ENCODE measurements at places on chromosomes 1 and 21.

- DNase-seq, result no peak
Observed at GRCh38 chr21:42189860-42190485, 29.0 kb upstream of the ABCG1 start.

DNA sequence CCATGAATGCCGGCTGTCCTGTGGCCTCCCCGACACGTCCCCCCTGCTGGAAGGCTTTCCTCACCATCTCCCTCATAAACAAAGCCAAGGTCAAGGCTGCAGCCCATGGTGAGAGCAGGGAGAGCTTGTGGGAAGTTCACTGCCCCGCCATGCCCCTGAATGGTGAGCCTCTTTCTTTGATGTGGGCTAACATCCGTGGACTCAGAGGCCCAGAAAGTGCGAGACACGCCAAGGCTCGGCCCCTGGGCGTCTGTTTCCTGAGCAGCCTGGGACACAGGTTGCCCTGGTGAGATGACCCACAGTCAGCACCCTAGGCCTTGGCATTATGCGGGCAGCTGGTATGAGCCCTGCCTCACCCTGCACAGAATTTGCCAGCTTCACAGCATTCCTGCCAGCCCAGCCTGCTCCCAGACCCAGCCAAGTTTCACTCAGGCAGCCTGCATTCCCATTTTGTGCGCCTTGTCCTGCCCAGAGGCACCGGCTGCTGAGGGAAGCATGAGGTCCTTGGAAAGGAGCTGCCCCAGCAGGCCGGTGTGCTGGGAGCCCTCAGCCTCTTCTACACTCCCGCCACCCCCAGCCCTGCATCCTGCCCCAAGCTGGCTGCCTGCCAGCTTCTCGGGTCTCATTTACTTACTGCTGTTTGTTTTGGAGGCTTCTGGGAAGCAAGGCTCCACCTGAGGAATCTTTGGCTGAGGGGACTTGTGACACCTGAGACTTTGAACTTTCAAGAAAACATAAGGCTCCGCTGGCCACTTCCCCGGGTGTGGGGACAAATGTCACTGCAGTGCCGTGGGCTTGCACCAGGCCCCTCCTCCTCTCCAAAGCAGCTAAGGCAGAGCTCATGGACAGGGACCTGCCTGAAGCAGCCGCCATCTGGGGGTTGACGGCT, 31.9 kb downstream of the NEK2 start:
- DNase-seq, result no peak

- DNase-seq, result no peak
Observed at GRCh38 chr1:72186733-72187307, 95.5 kb downstream of the NEGR1 start.

- no peak for DNase-seq
Observed at GRCh38 chr1:232820431-232820830, 15.2 kb downstream of the MAP10 start.

DNA sequence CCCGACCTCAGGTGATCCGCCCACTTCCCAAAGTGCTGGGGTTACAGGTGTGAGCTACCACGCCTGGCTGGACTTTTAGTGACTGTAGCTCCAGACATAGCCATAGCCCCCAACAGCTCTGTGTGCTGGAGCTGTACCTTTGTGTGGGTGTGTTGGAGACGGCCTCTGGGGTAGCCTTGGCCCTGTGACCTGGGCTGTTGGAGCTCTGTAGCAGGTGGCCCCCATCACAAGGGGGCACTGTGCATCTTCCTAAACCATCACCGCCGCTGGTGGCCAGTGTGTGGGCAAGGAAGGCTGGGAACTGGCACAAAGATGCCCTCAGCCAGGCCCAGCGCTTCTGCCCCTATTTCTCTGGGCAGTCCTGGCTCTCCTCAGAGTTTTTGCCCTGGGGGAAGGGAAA, 38.4 kb upstream of the FOXO6 start:
- no peak for DNase-seq

DNA sequence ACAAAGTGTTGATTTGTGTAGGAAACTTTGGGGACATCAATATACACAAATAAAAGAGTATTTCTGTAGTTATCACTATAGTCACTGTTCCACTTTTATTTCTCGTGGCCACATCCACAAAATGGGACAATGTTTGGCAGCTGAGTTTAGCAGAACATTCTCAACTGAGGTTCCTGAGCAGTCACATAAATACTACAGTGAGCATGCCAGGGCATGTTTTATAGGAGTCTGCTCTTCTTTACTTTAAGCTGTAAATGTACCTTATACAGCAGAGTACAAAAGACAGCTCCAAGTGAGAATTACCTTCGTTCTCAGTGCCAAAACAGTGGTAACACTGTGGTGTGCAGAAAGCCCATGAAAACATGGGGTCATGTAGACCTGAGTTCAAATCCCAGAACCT, 5.0 kb downstream of the BTG3 start:
- no peak for DNase-seq

Measured in stimulated activated CD4-positive, alpha-beta T cell treated with anti-CD3 and anti-CD28 coated beads, Interleukin-1b, Interleukin-23, amount 100 ng/mL, for 1 hour (primary cell).